ENCODE measurements at places on chromosomes 7 and 10.

DNA sequence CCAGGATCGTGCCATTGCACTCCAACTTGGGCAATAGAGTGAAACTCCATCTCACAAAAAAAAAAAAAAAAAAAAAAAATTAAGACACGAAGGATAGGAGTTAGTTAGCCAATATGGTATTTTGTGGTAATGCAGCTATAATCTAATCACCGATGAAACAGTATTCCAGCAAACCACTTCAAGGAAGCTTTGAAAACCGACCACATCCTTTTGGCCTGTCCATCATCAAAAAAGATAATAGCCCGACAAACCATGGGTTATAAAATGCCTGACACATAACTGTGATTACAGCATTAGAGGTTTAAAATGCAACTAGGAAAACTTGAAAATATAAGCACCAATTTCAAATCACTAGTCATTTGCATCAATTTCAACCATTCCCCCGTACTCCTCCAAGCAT is 728.6 kb upstream of the C7orf33 start:
- DNase-seq: no peak

DNA sequence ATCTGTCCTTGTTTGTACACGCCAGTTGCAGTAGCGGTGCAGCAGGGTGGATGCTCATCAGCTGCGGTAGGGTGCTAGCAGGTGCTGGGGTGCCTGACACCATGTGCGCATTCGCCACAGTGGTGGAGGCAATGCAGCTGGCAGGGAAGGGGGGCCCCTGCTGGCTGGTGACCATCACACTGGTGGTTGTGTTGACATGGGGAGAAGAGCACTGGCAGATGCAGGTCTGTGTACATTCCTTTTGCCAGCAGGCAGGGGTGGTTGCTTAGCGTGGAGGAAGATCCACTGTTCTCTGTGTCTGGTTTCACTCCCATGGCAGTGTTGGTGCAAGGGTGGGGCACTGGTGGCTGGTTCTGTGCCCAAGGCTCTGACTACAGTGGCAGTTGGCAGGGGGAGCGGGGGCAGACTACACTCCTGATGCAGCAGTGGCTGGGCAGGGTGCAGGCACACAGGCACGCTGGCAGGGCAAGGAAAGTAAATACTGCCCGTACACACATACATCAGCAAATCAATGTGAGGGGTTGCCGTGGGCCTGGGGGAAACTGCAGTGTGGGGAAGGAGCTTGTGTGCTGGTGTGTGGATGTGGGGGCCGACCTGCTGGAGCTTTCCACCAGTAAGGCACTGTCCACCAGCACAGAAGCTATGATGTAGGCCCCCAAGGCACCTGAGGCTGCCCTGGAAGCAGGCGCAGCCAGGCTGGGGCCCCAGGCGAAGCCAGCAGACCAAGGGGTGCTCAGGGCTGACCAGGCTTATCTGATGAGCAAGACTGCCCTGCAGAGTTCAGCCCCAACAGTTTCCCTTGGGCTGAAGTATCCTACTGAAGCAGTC is 87.2 kb upstream of the UNC5B start:
- no peak for DNase-seq

DNA sequence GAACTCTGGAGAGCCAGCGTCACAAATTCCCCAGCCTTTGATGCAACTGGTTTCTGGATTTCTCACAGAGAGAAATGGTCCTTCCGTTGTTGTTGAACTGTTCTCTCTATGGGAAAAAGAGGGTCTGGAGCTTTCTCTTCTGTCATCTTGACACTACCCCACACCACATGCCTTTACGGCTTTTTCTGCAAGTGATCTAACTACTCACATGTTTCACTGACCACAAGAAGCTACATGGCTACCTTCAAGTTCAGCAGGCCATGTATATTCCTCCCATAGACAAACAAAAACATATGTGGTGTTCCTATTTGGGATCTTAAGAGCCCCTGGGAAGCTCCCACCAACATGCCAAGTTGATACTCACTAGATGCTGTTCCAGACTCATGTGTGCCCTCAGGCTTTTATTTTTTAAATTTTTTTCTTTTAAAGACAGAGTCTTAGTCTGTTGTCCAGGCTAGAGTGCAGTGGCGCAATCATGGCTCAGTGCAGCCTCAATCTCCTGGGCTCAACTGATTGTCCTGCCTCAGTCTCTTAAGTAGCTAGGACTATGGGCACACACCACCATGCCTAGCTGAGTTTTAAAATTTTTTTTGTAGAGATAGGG is 72.0 kb downstream of the RNF216 start:
- DNase-seq: peak; percentile 64

- peak; percentile 55 for DNase-seq
These were observed 17.7 kb upstream of the TTYH3 start for GRCh38 chr7:2613931-2614600.

GRCh38 chr10:112532189-112532588 is 85.2 kb downstream of the VTI1A start:
- DNase-seq: peak; percentile 68

GRCh38 chr7:4204513-4205165 is 477.5 kb upstream of the FOXK1 start:
- DNase-seq: no peak

DNA sequence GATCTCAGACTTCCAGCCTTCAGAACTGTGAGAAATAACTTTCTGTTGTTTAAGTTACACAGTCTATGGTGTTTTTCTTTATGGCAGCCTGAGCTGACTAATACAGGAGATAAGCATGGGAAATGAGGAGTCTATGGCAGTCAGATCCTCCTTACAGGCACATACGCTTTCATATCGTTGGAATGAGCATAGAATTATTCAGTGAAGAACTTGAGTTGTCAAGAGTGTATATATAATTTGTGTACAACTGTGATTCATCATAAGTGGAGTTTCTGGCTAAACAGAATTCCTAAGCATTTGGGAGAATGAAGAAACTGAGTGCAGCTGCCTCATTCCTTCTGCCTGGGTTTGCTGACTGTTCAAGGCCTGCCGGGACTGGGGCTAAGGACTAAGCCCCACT is 516.7 kb downstream of the ADRA2A start:
- peak; percentile 12 for DNase-seq

DNA sequence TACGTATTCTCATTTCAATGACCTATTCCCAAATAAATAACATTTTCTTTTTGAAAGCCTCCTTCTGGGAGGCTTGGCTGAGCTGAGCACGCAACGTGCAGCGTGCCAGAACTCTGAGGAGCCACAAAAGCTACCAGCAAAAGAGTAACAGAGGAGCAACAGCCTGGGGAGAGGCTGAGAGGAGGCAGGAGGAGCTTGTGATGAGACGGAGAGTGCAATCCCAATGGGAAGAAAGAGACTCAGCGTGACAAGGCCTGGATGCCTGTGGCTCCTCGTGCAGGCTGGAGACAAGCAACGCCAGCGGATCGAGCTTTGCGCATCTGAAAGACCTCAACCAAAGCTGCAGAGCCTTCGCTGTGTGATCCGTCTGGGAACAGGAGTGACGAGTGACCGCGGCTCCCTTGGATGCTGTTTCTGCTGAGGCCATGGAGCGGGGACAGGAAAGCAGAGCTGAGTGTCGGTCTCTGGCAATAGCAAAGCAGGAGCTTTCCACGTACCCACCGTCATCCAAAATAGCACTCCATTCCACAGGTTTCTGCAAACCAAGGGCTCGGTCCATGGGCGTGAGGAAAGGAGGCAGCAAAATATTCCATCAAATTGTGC is 171.7 kb upstream of the PFKP start:
- DNase-seq: no peak

- DNase-seq: peak; percentile 85
These were observed 36.9 kb downstream of the ASB13 start for GRCh38 chr10:5629303-5630111.

DNA sequence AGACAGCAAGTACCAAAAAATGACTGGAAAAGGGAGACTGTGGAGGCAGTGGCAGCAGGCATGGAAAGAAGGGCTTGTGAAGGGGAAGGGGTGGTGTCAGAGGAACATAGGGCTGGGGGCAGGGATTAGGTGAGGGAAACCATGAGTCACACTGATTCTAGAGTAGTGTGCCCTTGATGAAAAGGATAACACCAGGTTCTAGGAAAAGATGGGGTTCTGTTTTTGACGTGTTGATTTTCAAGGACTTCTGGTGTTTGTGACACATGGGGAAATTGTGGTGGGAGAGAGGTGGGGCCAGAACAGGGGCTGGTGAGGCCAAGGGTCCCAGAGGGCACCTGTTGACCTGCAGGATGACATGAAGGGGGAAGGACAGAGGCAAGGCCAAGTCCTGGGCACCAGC is 57.1 kb downstream of the FIGNL1 start:
- DNase-seq: no peak

DNA sequence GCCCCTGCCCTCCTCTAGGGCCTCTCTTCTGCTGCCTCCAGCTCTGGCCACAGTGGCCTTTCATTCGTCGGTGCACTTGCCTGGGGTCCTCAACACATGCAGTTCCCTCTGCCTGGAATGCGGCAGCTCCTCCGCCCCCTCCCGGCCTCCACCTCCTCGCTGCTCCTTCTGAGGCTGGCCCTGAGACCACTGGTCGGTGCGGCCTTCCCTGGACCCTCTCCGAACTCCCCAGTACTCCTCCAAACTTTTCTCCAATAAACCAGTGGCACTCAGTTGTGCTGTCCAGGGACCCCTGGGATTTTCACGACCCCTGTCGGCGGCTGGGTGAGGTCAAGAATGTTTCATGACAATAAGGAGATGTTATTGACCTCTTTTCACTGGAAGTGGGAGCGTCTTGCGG is 53.5 kb downstream of the BMS1 start:
- no peak for DNase-seq

DNA sequence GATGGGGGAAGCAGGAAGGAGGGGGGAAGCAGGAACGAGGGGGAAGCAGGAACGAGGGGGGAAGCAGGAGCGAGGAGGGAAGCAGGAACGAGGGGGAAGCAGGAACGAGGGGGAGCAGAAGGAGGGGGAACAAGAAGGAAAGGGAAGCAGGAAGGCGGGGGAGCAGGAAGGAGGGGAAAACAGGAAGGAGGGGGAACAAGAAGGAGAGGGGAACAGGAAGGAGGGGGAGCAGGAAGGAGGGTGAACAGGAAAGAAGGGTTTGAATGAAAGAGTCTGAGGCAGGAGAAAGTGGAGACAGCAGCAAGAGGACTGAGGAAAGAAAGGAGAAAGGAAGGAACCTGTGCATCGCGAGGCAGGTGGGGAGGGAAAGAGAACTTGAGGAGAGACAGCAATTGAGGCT is 256.6 kb downstream of the PTEN start:
- DNase-seq: no peak

DNA sequence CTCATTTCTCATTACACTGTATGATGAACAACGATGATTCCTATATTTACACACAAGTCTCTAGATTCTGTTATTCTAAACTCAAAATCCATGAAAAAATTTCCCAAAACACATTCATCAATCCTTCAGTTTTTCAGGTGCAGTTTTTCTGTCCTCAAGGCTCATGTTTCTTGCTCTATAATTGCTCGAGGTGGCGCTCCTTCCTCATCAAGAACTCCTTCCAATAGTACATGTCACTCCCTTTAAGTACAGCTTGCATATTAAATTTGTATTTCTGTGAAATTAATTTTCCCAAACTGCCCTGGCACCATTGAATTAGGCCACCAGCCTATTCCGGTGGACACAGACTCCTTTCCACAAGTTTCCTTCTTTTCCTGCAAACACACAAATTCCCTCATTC is 188.7 kb upstream of the MINDY3 start:
- DNase-seq: no peak

GRCh38 chr7:155265961-155266360 is 31.7 kb upstream of the INSIG1 start:
- DNase-seq: no peak

- no peak for DNase-seq
These were observed 41.2 kb downstream of the CAMK2B start for GRCh38 chr7:44284216-44284615.

DNA sequence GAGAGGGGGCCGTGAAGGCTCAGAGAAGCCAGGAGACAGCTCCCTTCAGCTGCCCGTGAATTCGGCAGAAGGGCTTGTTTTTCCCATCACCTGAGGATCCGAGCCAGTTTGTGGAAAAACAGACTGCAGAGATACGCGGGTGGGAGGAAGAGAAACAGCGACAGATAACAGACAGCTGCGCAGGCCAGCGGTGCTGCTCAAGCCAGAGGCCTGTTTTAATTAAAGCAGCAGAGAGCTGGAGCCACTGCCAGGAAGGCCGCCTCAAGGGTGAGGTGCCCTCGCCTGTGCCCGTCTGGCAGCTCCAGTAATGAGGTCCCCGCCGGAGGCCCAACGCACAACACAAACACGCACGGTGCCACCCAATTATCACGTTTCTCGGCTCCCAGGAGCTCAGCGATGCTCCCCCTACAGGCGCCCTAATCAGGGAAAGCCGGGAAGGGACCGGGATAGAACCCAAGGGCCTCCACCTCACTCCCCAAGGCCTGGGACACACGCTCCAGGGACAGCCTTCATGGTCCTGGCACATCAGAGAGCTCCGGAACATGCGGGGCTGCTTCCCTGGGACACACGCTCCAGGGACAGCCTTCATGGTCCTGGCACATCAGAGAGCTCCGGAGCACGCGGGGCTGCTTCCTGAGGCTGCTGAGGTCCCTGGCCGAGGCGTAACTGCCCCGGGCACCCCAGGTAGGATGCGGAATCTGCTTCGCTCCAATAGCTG is 60.6 kb upstream of the DNAAF5 start:
- DNase-seq: peak; percentile 16

- DNase-seq: no peak
These were observed 115.1 kb downstream of the PON1 start for GRCh38 chr7:95209276-95209675.

DNA sequence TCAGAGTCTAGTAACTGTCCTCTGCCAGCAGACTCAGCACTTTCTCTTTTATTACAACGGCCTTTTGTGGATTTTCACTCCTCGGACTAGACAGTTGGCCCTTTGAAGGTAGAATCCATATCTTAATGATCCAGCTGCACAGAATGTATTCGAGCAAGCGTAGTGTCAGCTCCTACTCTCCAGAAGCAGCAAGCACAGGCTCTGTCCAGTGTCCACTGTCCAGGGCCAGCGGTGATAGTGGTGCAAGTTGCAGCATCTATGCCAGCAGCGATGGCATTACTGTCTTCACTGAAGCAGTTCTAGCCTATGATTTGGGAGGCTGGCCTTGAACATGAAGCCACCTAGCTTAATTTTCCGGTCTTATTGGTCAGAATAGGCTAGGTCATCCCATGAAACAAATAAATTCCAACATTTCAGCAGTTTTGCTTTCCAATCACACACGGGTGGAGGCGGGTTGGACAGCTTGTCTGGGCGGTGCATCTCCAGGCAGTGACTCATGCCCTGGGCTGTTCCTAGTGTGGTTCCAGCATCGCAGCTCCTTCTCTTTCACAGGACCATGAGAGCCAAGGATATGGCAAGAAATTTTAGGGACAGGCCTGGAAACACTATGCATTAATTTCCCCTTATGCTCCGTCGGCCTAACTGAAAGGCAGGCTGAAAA is 108.6 kb upstream of the KCNMA1 start:
- peak; percentile 90 for DNase-seq

DNA sequence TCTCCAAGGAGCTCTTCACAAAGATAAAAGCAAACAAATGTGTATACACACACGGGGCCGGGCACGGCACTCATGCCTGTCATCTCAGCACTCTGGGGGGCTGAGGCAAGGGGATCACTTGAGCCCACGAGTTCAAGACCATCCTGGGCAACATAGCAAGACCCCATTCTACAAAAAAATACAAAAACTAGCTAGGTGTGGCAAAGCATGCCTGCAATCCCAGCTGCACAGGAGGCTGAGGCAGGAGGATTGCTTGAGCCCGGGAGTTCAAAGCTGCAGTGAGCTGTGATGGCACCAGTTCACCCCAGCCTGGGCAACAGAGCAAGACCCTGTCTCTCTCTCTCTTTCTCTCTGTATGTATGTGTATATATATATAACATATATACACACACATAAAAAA is 22.3 kb downstream of the TTYH3 start:
- no peak for DNase-seq

- no peak for DNase-seq
These were observed 772 bp upstream of the DDC start for GRCh38 chr7:50565977-50566376.

GRCh38 chr7:106305732-106306131 is 20.9 kb upstream of the NAMPT start:
- DNase-seq: no peak
